ENCODE measurements at places on chromosomes 12 and 14.
A peak's percentile ranks its signal among the peaks of the same experiment; 100 is the strongest.

DNA sequence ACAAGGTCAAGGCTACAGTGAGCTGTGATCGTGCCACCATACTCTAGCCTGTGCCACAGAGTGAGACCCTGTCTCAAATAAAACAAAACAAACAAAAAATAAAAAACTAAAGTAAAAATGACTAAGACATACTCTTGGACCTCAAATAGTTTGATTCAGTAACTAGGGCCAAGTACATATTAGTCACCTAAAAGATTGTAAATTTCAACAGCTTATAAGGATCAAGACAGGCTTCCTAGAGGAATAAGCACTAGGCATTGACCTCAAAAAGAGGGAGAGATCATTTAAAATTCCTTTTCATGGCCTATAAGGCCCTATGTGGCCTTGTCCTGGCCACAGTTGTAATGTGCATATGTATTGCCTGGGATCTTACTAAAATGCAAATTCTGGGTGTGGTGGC lies 46.0 kb upstream of the CHST11 start:
- no peak for DNase-seq

- no peak for DNase-seq
Observed at GRCh38 chr12:55842681-55843429, at the start of gene MMP19. TSS of gene MMP19 (minus strand) at chr12:55842936. CDS start at chr12:55842830, 106 bp downstream.

- DNase-seq: no peak
Observed at GRCh38 chr12:7131502-7131866, 1.3 kb downstream of the CLSTN3 start.

GRCh38 chr14:101470266-101470665 lies 91.0 kb upstream of the DIO3 start:
- no peak for DNase-seq

- DNase-seq: peak; percentile 78
Observed at GRCh38 chr12:65695113-65695865, 129.0 kb upstream of the HMGA2 start.

DNA sequence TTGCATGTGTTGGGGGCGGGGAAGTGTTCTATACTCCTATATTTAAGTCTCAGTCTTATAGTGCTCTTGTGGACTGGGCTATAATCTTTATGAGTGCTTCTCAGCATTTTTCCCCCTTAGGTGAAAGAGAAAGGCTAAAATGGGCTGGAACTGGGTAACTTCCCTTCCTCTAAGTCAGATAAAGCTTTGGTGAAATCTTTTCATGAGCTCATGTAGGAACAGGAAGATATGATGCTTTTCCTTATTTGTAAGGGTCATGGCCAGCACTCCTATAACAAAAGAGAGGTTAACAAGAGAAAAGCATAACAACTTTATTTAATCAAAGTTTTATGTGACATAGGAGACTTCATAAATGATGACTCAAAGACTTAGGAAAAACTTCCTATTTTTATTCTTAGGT lies 841.5 kb downstream of the SLC16A7 start:
- peak; percentile 2 for DNase-seq

DNA sequence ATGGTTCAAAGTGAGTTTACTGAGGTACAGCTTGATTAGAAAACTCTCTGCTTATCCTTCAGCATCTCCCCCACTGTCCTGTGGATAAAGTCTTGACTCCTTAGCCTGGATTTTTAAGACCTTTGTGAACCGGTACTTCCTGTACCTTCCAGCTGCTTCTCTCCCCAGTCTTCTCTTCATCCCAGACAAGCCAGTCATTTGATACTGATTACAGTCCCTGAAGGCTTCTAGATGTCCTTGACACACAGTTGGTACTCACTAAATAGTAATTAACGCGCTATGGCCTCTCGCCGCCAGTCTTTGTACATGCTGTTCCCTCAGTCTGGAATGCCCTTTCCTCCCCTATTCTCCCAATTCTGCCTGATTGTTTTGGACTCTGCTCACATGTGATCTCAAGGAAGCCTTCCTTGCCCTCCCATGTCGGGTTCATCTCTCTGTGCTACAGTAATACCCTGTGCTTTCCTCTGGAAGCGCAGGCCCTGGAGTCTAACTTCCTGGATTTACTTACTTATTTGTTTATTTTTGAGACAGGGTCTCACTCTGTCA lies 50.6 kb upstream of the PTGR2 start:
- no peak for DNase-seq

DNA sequence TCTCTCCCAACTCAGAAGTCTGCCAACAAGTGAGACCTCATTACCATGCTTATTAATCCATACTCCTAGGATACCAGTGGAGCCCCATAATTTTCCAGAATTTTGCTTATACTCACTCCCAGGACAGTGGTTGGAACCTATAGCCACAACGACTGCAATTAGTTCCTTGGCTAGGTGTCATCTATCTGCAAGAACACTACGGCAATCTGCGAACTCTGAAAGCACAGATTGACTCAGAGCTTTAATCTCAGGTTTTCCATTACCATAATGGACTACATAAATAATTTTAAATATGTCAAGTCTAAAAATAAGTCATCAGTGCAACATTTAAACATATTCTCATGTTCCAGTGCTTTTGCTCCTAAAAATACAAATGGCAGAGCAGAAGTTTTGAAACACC lies 33.4 kb downstream of the TMTC3 start:
- no peak for DNase-seq

DNA sequence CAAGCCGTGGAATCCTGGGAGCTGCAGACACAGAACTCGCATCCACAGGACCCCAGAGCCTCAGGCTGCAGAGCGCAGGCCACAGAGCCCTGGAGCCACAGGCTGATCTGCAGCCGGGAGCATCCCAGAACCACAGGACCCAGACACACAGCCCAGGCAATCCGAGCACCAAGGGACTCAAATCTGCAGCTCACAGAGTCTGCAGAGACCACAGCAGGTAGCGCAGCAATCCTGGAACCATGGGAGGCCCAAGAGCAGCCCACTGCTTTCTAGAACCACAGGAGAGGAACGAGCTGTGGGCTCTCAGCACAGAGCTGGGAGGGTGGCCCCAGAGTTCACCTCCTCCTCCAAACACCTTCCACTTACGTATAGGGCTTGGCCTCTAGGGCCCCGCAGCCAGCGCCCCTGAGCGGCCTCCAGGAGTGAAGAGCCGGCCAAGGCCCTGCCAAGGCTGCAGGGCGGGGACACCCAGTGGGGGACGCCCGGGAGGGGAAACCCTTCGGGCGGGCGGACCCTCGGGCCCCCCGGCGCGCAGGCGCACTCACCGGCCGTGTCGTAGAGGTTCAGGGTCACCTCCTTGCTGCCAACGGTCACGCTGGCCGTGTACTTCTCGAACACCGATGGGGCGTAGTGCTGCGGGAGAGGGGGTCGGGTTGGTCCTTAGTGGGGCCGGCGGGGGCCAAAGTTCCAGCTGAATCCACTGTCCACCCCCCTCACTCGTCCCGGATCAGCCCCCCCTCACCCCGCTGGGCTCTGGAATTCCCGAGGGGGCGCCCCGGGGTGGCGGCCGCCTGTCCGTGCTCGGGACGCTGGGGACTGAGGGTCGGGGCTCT lies 665 bp downstream of the RHOF start:
- no peak for DNase-seq

DNA sequence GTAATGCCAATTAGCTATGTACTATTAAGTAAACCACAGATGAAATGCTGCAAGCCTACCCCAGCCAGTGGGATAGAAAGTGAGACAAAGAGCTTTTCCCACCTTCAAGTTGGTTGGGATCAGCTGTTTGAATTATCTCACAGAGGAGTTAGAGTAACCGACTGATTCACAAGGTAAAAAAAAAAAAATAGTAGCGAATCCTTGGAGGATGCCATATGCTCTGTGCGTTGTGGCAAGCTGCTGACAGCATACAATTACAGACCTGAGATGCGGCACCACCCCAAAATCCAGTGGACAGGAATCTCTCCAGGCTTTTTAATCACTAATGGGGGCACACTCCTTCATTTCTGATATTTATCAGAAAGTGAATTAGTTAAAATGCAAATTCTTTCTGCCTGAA lies 157.0 kb upstream of the RMST start:
- no peak for DNase-seq

DNA sequence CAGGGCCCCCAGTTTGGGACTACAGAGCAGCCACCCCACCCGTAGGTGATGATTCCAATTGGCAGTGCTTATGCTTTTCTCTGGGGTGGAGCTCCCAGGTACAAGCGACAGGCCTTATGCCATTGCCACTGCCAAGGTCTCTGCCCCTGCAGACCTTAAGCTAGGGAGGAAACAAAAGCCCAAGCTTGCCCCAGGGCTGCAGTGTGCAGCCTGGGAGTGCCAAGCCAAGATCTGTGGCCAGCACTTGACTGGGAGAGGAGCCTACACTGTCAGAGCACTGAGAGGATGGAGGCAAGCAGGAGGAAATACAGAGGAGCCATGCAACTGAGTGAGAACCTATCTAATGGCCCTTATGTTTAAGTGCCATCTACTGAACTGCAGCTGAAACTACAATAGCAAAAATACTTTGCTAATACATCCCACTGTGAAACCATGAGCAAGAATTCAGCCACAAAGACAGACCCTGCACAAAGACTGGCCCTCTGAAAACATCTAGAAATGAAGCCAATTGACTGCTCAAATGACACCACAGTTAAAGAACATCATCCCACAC lies 17.7 kb upstream of the ASCL1 start:
- DNase-seq: no peak

DNA sequence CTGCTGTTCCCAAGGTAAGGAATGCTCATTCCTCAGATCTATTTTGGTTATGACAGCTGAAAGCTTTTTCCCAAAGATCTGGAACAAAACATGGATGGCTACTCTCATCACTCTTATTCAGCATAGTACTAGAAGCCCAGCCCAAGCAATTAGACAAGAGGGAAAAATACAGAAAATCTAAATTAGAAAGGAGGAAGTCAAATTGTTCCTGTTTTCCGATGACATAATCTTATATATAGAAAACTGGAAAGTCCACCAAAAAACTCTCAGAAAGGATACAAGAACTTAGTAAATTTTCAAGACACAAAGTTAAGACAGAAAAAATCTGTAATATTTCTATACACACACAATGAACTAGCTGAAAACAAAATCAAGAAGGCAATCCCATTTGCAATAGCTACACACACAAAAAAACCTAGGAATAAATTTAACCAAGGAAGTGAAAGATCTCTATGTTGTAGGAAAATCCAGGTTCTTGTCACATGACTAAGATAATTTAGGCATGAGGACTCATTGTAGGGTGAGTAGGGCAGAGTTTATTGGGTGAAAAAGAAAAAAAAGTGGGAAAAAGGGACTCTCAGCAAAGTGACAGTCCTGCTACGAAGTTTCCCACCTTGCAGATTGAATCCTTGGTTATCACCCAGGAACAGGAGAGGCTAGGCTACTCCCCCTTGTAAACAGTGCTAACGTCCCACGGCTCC lies 28.6 kb upstream of the KLRB1 start:
- DNase-seq: no peak

DNA sequence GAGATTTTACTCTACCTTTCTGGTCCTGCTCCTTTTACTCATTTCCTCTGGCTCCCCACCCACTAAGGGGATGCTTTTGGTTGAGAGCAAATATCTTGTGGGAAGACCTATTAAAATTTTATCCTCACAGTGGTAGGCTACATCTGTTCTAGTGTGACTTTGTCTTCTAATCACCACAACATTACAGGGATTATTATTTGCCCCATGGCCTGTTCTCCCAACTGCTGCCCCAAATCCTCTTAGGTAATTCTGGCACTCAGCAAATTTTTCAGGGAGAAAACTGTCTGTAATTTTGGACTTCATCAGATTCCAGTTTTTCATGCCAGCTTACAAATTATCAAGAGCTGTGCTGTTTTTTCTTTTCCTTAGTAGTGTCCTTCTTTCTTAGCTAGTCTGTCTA lies 172.3 kb downstream of the GPHN start:
- no peak for DNase-seq

GRCh38 chr12:132353811-132354210 lies 24.4 kb upstream of the GALNT9 start:
- no peak for DNase-seq

DNA sequence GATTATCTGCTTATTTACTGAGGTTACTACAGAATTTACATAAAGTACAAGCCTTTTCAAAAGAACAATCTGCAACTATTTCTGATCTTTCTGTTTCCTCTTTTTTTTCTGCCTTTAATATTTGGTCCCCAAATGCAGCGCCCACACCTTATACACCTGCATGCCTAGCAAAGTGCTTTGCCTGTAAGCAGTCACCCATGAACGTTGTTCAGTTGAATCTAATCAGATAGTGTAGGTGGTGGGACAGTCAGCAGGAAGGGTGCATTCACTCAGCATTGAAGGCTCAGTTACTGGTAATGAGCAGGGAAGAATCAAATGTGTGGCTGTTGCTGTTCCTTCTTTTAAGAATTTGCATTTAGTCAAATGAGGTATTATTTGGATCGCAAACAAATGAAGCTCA lies 108.4 kb downstream of the GPR135 start:
- DNase-seq: no peak

DNA sequence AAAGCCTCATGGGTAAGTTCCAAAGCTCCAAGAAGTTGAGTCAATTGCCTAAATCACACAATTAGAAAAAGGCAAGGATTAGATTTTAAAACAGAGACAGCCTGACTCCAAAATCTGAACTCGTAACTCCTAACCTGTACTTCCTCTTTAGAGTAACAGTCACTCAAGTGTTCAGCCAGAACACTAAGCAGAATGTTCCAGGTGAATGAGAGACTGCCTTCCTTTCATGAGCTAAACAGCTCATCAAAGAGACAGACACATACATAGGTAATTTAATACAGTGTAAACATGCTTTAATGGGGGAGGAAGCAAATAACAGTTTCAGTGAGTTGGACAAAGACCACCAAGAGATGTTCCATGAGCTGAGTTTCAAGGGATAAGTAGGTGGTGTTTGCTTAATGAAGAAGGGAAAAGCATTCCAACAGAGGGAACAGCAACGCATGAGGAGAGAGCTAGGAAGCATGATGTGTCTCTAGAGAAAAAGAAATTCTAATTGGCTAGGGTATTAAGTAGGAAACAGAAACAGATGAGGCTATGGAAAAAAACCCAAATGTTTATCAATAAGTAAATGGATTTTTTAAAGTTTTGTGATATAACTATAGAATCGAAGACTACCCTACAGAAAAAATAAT lies 403.9 kb downstream of the MED13L start:
- no peak for DNase-seq

- no peak for DNase-seq
Observed at GRCh38 chr14:105223770-105224544, 24.4 kb upstream of the BTBD6 start.

- DNase-seq: no peak
Observed at GRCh38 chr12:34290381-34290995, 268.2 kb downstream of the ALG10 start.

DNA sequence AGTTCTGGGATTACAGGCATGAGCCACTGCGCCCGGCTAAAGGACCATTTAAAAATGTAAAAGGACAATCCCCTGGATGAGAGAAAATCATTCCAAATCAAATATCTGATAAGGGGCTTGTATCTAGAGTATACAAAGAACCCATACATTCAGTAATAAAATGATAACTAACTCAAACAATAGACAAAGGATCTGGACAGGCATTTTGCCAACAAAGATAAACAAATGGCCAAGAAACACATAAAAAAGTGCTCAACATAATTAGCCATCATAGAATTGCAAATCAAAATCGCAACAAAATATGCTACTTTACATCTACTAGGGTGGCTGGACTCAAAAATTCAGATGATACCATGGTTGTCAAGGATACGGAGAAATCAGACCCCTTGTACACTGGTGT lies 8.5 kb upstream of the BICD1 start:
- no peak for DNase-seq
